NCI-H524 (cell line): ENCODE measurements at places on chromosomes 4 and X.

DNA sequence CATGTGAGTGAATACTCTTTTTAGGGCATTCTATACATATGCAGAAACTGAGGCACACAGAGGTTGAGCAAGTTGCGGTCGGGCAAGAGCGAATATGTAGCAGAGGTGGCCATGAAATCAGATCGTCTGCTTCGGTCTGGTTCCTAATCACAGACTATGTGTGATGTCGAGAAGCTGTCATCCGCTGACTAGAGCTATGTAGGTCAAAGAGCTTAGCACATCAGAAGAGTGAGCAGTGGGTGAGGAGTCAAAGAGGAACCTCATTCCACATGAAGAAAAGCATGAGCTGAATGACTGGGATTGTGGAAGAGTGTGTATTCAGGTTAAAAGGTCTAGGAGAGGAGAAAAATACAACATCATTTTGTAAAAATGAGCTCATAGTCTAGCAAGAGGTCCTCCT, 19.0 kb downstream of the GAB3 start:
- DNase-seq: no peak

DNA sequence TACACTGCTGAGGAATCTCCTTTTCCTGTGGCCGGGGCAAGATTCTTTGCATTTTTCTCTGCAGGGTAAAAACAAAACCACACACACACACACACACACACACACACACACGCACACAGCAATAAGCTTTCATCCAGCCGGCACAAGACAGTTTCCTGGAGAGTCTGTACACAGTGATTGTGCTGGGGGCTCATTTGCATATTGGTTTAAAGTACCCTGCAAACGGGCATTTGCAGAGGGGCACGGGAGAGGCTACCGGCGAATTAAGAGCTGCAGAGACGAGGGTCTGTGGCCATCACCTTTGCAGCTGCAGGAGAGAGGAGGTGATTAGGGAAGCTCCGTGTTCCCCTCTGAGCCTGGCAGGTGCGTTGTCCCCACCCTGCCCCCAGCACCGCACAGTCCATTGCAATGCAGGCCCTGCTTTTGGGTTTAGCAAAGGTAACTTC, 219.9 kb downstream of the SHOX start:
- no peak for DNase-seq

GRCh38 chrX:12894074-12895030, 12.1 kb upstream of the TLR8 start:
- no peak for DNase-seq

DNA sequence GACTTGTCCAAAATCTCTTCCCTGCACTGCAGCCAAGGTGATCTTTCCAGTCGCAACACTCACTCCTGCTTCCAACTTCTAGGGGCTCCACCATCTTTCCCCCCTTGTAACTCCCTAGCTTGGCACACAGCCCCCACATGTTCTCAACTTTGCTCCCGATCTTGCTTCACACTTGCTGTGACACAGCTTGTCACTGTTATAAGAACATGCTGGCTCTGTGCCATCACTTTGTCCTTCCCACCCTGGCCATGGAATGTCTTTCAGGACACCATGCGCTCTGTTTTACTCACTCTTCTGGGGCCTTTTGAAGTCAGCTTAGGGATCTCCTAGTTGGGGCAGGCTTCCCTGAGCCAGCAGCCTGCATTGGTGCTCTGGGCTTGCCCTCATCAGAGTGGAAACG, 2.5 kb downstream of the NSDHL start:
- no peak for DNase-seq

DNA sequence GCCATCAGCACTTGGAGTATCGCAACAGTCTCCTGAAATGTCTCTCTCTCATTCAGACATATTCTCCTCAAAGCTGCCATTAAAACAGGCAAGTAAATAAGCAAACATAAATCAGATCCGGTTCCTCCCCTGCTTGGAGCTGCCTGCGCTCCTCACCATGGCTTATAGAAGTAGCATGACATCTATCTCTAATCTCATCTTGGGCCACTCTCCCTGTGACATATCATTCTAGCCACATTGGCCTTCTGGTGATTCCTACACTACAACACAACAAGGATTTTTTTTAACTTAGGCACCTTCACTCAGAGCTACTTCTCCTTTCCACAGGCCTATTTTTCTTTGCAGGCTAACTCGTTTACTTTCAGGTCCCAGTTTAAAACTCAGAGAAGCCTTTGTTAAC, 387.9 kb downstream of the ARHGAP24 start:
- DNase-seq: no peak

- no peak for DNase-seq
Observed at GRCh38 chr4:148737061-148737770, 295.0 kb upstream of the NR3C2 start.

GRCh38 chr4:71006203-71006907, 12.9 kb downstream of the DCK start:
- DNase-seq: no peak

GRCh38 chr4:46946919-46947536, 38.0 kb upstream of the COX7B2 start:
- no peak for DNase-seq

DNA sequence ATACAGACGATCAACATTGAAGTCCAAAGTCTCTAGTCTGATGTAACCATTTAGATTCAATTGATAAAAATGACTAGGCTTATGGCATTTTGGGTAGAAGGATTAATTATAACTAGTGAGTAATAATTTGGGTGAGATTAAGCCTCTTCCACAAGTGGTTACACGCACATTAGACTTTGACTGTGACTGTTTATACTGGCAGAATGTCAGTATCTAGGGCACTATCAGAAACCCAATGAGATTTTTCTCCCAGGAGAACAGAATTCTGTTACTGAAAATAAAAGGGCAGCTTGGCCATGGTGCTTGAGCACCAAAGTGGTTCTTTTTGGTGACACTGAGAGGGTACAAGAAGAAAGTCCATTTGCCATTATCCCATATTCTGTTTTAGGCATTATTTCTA, 3.3 kb downstream of the PLS3 start:
- no peak for DNase-seq

GRCh38 chr4:122819708-122820449, 6.8 kb upstream of the FGF2 start:
- no peak for DNase-seq

- DNase-seq: no peak
Observed at GRCh38 chr4:55396308-55397125, 760 bp downstream of the TMEM165 start.

DNA sequence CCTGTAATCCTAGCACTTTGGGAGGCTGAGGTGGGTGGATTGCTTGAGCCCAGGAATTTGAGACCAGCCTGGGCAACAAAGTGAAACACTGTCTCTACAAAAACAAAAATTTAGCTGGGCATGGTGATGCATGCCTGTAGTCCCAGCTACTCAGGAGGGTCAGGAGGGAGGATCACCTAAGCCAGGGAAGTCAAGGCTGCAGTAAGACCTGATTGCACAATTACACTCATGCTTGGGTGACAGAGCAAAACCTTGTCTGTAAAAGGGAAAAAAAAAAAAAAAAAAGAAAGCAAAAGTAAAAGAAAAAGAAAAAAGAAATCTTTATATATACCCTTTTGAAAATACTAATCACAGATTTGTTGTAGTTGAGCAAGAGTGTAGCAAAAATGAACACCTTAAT, 801.0 kb upstream of the IGFBP7 start:
- no peak for DNase-seq

DNA sequence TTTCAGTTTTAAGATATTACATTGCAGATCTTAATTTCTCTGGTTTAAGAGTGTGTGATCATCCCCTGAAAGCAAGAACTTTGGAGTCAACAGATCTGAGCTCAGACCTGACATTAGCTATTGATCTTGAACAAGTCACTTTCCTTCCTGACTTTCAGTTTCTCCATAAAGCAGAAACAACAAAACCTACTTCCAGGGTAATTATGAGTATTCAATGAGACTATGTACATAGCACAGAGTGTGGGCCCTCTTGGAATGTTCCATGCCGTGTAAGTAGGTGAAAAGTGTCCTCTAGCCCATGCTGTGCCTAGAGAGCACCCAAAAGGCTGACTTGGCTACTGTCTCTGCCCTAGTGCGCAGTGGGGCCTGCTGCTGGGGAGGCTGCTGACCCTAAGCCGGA, 188.0 kb upstream of the RPL34 start:
- no peak for DNase-seq

GRCh38 chr4:105634402-105635080, 73.9 kb downstream of the INTS12 start:
- no peak for DNase-seq

DNA sequence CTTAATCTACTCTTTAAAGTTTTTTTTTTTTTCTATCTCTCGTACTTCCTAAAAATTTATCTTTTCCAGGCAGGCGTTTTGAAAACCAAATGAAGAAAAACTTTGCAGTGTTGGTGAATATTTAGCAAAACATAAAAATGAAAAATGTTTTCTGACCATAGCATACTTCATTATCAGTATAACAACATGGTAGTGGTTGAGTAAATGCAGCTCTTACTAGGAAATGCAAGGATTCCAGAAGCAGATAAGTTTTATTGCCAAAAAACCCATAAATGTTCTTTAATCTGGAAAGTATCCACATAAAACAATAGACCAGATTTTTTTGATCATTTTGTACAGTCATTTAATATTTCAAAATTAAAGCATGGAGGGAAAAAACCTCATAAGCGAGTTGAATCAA, 136.9 kb upstream of the GUCY1A1 start:
- no peak for DNase-seq

DNA sequence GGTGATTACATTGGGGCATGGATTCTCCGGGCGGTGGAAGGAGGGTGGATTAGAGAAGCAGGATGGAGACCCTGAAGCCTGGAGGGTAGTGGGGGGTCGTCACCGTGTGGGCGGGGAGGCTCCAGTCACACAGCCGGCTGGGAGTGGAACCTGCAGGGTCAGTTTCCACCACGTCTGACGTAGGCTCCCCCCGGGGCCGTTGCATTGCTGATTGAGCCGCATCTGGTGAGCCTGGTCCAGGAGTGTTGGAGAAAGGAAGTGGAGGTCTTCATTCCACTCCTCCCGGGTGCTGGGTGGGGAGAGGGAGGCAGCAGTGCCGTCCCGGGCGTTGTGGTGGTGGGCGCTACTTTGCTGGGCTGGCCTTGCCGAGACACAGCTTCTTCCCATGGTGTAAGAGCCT, 28.1 kb downstream of the TBC1D14 start:
- DNase-seq: no peak

GRCh38 chrX:21373637-21374162, 518 bp upstream of the CNKSR2 start:
- DNase-seq: no peak

DNA sequence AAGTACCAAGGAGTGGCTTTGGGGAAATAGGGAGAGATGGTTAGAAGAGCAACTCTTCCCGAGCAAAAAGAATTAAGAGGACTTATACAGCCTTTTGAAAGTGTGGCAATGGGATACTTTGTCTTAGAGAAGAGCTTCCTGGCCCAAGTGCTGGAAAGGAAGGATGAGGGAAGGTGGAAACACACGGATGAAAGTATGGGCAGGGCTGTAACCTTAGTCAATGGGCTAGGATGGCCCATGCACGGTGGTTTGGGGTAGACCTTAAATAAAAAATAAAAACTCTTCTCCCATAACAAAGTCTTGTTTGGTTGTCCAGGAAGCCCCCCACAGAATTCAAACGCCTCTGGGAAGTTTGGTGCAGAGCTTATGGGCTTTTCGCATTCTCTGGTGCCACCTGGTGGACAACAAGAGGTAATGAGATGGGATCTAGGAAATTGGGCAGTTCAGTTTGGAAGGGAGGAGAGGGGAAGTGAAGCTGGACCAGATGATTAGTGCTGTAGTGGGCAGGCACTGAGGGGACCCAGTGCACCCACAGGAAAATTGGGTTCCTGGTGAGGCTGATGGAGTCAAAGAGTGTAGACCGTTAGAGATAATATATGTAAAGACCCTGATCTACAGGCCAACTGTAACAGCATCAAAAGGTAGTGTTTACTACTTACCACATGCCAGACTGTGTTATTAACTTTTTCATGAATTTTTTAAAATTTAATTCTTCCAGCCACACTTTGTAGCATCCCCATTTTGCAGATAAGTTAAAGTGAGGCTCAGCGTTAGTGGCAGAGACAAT, 13.8 kb upstream of the ENOX2 start:
- DNase-seq: peak; percentile 62

GRCh38 chr4:147207911-147208310, 262.2 kb upstream of the TTC29 start:
- DNase-seq: no peak

- no peak for DNase-seq
Observed at GRCh38 chrX:101386542-101386885, 523 bp upstream of the BTK start.

DNA sequence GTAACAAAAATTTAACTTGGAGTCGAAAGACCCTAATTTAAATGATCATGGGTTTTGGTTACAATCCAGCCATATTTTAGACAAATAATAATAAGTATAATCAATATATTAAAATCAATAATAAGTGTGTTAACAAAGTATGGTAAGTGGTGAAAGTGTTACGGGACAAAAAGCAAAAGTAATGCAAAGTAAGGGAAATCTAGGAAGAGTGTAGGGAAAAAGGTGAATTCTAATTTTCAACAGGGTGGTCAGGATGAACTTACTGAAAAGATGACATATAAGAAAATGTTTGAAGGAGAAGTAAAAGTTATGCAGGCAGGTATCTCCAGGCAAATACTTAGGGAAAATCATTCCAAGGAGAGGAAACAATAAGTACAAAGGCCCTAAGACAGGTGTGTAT, 32.3 kb downstream of the STX18 start:
- DNase-seq: no peak

GRCh38 chrX:101745046-101745445, 85.4 kb upstream of the ARMCX2 start:
- no peak for DNase-seq

- peak; percentile 70 for DNase-seq
Observed at GRCh38 chr4:109302361-109303139, at the start of gene COL25A1. Gene COL25A1 (minus strand): TSS chr4:109302658.

- no peak for DNase-seq
Observed at GRCh38 chr4:17323554-17324385, 188.1 kb downstream of the QDPR start.

- DNase-seq: no peak
Observed at GRCh38 chr4:56195025-56195424, 192.3 kb downstream of the AASDH start.

GRCh38 chr4:96162636-96163035, 322.7 kb downstream of the PDHA2 start:
- DNase-seq: no peak

- DNase-seq: no peak
Observed at GRCh38 chr4:102584091-102584490, 82.9 kb downstream of the NFKB1 start.

DNA sequence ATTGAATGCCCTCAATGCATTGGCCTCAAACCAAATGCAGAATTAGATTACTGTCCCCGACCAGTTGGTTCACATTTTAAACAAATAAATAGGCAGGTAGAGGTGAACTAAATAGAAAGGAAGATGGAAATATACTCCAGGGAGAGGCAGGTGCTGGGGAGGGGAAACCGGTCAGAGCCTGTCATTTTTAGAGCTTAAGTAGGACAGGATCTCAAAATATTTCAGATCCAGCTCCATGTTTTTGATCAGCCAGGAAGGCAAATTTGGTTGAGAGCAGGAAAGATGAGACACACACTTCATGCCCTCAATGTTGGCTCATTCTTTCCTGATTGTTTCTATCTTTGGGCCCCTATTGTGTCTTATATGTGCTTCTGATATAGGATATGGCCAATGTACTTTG, 206.7 kb downstream of the SHROOM3 start:
- no peak for DNase-seq

- no peak for DNase-seq
Observed at GRCh38 chrX:21004835-21005234, 369.4 kb upstream of the CNKSR2 start.
